Small intestine (tissue), 16 donors: ENCODE measurements at places on chromosomes 16 and 17.

- no peak for DNase-seq
Measured at GRCh38 chr16:86078121-86078600, 179.2 kb downstream of the IRF8 start.

- no peak for DNase-seq
Measured at GRCh38 chr16:29808219-29808900, 2.0 kb downstream of the MAZ start.

DNA sequence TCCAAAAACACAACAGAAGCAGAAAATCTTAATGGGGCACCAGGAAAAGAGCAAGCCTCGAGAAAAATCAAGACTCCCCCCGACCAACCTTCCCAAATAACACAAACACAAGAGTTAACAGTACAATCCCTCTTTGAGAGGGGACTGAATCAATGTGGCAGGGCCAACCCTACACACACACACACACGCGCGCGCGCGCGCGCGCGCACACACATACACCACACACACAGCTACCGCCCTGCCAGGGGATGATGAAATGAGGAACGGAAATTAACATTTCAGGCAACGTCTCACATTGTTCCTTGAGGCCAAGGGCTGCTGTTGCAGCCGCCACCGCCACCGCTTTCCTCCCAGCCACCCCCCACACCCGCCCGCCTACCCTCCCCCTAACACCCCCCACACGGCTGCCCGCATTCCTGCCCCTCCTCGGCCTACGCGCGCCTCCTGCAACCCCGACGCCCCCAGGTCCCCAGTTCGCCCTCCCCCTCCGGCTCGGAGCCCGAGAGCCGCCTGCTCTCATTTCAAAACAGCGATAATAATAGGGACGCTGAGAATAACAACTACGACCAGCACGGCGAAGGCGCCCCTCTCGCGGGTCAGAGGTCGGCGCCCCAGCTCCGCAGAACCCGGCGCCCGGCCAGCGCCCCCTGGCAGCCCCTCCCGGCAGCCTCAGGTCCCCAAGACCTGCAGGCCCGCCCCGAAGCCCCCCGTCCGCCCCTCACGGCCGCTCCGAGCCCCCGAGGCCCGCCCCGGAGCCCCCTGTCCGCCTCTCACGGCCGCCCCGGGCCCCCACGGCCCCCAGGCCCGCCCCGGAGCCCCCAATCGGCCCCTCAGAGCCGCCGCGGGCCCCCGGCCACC lies 1.1 kb downstream of the ANKRD11 start:
- peak; percentile 94 for DNase-seq

GRCh38 chr16:59356709-59357108 lies 622.6 kb upstream of the GOT2 start:
- DNase-seq = no peak

DNA sequence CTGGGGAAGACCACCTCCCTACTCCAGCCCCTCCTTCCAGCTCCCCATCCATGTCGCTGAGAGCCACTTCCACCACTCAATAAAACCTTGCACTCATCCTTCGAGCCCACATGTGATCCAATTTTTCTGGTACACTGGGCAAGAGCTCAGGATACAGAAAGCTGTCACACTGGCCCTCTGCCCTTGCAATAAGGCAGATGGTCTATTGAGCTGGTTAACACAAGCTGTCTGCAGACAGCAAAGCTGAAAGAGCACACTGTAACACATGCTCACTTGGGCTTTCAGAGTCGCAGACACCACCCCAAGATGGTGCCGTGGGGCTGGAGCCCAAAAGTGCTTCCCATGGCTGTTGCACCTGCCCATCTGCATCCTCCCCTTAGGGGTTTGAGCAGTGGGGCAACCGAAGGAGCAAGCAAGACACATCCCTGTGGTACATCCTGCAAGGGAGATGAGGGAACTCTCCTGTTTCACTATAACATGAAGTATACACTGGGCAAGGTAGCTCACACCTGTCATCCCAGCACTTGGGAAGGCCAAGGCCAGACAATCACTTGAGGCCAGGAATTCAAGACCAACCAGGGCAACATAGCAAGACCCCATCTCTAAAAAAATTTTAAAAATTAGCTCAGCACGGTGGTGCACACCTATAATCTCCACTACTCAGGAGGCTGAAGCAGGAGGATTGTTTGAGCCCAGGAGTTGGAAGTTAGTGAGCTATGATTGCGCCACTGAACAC lies 52.8 kb upstream of the C17orf78 start:
- DNase-seq = no peak

DNA sequence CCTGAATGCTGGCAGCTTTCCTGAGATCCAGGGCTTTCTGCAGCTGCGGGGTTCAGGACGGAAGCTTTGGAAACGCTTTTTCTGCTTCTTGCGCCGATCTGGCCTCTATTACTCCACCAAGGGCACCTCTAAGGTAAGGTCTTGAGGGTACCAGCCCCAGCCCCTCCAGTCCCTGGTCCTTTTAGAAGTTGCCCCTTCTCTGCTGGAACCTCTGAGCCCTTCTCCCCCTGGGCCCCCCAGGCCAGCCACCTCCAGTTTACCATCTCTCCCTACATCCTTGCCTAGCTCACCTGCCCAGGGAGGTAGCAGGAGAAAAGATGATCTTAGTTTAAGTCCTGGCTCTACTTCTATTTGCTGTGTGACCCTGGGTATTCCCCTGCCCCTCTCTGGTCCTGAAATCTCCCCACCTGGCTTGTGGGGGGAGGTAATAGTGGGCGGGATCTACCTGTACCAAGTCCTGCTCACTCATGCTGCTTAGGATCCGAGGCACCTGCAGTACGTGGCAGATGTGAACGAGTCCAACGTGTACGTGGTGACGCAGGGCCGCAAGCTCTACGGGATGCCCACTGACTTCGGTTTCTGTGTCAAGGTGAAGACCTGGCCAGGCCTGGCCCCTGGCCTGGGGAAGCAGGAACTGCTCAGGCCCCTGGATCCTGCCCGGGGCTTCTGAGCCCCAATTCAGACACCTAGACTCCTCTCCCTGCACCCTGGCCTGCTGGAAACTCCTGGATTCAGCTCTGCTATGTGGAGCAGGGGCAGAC lies 6.5 kb downstream of the GRB7 start:
- DNase-seq = no peak

- peak; percentile 87 for DNase-seq
Measured at GRCh38 chr17:81923302-81924260, 4.0 kb downstream of the MAFG start.

GRCh38 chr16:78325468-78326352 lies 226.3 kb downstream of the WWOX start:
- no peak for DNase-seq

- DNase-seq = no peak
Measured at GRCh38 chr17:29368926-29369325, 21.2 kb upstream of the TAOK1 start.

GRCh38 chr17:29838961-29839360 lies 91.1 kb downstream of the SSH2 start:
- no peak for DNase-seq

- peak; percentile 1 for DNase-seq
Measured at GRCh38 chr16:22977294-22977697, 163.3 kb downstream of the HS3ST2 start.

GRCh38 chr17:51352798-51353197 lies 92.5 kb downstream of the UTP18 start:
- DNase-seq = no peak

- DNase-seq = peak; percentile 57
Measured at GRCh38 chr17:2854143-2855055, 58.2 kb downstream of the RAP1GAP2 start.

- DNase-seq = peak; percentile 56
Measured at GRCh38 chr17:51120357-51120738, 320 bp downstream of the SPAG9 start.

GRCh38 chr17:61398721-61399130 lies 917 bp upstream of the TBX2 start:
- no peak for DNase-seq

GRCh38 chr16:65278874-65279273 lies 157.0 kb upstream of the CDH11 start:
- DNase-seq = no peak
